Adrenal gland (tissue), 19 donors: ENCODE measurements at places on chromosomes 12 and 14.

- no peak for DNase-seq
Measured at GRCh38 chr12:106598003-106598402, 15.2 kb downstream of the RFX4 start.

- no peak for DNase-seq
Measured at GRCh38 chr12:109065154-109065852, 12.9 kb downstream of the USP30 start.

DNA sequence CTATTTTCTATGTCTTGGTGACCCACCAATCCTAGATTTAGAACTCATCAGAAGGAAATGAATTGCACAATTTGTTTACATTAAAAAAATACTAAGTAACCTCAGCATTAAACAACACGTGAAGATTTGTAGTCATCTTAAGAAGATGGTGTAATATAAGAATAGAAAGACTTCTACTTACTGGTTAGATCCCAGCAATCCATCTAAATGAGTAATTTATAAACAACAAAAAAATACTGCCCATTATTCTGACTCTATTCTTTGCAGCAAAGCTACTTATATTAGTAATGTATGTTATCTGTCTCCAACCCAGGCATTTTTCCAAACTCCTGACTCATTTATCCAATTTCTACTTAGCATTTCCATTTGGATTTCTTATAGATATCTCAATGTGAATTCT, 67.8 kb downstream of the CD163L1 start:
- no peak for DNase-seq

- DNase-seq, result no peak
Measured at GRCh38 chr12:13307143-13307816, 110.8 kb downstream of the EMP1 start.

DNA sequence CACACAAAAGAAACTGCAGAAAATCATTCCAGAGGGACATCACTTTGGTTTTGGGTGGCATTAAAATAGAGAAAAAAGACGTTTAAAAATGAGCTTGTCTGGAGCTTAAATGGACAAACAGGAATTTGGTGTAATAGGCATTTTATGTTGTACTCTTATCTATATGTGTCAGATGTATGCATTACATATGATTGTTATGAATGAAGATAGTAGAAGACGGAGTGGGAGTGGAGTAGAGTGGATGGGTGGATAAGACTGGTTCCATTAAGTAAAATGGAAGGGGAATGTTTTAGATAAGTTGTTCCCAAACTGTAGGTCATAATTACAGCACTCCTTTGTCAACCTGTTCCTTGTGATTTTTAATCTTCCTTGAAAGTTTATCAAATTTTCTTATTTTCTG, 1.9 kb downstream of the CCDC91 start:
- no peak for DNase-seq
